ENCODE measurements at places on chromosomes 1 and 21.

- no peak for DNase-seq
Measured at GRCh38 chr1:223837206-223837605, 8.5 kb downstream of the TP53BP2 start.

- no peak for DNase-seq
Measured at GRCh38 chr1:47785561-47786271, 211.5 kb downstream of the TRABD2B start.

- no peak for DNase-seq
Measured at GRCh38 chr1:40248412-40248811, 675 bp downstream of the TMCO2 start.

DNA sequence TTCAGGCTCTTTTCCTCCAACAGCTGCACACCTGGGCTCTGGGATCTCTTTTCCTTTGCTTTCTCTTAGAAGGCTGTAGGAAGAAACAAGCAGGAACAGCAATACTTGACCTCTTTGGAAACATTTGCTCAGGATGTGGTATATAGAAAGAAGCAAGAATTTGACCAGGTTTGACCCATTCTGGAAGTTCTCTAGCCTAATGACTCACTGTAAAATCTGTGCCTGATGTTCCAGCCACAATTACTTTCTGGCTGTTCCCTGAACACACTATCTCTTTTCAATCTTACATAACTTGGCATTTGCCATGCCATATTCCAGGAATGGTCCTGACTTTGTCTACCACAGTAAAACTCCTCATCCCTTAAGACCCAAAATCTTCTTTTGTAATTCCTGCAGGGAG lies 419.9 kb upstream of the DAB1 start:
- no peak for DNase-seq
